ENCODE measurements at places on chromosomes 13 and 19. TPM values are rescaled to one million over a fixed set of nuclear protein-coding genes. Genes with fewer than 3 reads are reported as not detected.

Gene CDC42EP5
- total RNA-seq, result 1.1 TPM

DNA sequence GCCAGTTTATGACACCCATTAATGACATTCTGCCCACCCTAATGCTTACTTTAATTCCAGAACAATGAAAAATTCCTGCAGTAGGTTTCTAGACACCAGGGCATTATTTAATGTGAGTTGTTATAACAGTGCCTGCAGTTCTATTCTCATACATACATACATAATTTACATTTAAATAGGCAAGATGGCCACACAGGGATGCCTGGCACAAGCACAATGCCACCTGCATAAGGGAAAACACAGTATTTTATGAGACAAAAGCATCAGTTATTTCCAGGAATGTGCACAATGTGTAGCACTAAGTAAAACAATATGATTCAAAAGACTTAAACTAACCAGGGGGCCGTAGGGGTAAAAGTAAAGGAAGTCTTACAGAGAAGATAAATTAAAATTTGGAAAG lies 243.9 kb upstream of the SPRY2 start:
- DNase-seq, result no peak

Gene TTYH1
- 128 TPM for total RNA-seq

Gene CEACAM4
- not detected for total RNA-seq

Gene WDR62
- 22.4 TPM for total RNA-seq

DNA sequence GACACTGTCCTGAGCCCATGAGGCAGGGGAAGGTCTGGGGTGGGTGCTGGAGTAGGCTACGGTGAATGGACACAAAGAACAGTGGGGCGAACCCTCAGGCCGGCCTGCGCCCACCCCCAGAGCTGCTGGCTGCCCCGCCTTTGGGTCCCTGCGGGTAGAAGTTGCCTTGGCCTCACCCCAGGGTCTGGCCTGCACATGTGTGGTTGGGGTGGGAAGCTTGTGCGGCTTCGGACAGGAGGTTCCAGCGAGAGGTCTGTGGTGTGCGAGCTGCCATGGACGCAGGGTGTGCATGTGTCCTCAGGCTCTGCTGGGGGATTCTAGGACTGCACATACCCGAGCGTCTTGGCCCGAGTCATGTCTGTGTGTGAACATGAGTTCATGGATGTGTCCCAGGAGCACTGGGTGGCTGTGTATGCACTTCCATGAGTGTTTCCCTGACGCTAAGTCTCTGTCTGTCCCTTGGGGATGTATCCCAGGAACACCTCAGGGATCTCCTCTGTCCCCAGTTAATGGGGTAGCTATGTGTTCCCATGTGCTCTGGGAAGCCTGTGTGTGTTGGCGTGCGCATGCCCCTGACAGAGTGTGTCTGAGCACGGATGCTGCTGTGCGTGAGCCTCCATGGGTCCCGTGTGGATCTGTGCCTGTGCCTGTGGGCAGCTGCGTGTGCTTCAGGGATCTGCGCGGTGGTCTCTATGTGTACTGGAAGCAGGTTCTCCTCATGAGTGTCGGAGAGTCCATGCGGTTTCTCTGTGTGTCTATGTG lies 20.8 kb upstream of the POU2F2 start:
- DNase-seq, result no peak

- peak; percentile 86 for DNase-seq
Observed at GRCh38 chr19:46639358-46640182, 3.6 kb upstream of the GNG8 start.

GRCh38 chr13:98824376-98825160 lies 72.1 kb upstream of the SLC15A1 start:
- no peak for DNase-seq
